ENCODE measurements at places on chromosomes 12 and 14.

- DNase-seq, result no peak
These were observed 205.7 kb downstream of the DIO2 start for GRCh38 chr14:80005561-80005960.

DNA sequence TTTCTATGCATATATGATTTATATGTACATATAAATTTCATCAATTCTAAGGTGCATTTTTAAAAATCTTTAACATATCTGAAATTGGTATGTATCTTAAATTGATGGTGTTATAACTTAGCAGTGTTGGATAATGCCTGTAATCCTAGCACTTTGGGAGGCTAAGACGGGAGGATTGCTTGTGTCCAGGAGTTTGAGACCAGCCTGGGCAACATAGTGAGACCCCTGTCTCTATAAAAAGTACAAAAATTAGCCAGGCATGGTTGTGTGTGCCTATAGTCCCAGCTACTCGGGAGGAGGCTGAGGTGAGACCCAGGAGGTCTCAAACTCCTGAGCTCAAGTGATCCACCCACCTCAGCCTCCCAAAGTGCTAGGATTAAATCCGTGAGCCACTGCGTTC is 6.5 kb upstream of the GALNT6 start:
- no peak for DNase-seq

DNA sequence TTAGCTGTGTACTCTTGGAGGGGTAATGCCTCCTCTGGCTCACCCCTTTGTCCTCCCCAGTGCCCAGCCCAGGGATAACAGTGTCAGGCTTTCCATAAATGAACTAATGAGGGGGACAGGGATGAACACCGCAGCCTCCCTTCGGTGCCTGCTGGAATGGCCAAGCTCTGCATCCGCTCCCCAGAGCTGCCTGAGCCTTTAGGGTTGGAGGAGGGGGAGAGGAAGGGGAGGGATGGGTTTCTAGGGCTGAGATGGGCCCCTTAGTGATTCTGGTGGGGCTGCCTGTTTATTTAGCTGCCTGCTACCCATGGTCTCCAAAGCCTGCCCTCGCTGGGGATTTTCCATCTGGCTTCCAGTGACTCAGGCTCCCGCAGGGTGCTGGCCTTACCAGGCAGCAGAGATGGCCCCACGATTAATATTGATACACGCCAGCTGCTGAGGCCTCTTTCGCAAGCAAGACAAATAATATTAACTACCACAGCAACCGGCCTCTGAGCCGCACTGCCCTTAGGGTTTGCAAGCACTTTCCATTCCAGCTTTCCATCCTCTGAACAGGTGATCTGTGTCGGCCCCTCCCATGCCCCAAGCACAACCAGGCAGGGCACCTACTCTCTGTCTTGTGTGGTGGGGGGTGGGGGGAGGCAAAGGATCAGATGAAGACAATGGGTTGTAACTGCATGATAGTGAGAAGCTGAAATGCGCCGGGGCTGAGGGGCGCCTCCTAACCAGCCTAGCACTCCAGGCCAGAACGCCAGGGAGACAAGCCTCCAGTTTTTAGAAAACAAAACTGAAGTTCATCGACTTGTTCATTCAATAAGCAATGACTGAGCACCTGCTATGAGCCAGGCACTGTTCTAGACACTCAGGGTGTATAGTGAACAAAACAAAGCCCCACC is 56.7 kb downstream of the C14orf132 start:
- no peak for DNase-seq

- DNase-seq, result no peak
These were observed 37.5 kb downstream of the TMEM260 start for GRCh38 chr14:56617084-56617483.

GRCh38 chr12:25266497-25266896 is 15.8 kb upstream of the KRAS start:
- DNase-seq, result no peak

GRCh38 chr12:131152587-131152986 is 198.9 kb downstream of the ADGRD1 start:
- no peak for DNase-seq

DNA sequence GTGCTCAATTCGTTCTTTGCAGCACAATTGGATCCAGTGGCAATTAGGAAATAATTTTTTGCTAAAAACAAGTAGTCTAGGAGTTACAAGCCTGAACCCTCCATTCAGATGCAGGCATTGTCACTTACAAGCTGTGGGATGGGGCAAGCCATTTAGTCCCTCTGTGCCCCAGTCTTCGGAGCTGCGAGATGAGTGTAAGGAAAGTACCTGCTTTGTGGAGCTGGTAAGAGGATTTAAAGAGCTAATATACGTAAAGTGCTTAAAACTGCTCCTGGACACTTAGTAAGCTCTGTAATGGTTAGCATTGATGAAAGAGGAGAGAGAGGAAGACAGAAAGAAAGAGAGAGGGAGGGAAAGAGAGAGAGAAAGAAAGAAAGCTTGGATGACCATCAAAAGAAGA is 112.5 kb downstream of the LGMN start:
- no peak for DNase-seq

- DNase-seq, result no peak
These were observed 4.8 kb downstream of the MYH7 start for GRCh38 chr14:23430723-23431085.

DNA sequence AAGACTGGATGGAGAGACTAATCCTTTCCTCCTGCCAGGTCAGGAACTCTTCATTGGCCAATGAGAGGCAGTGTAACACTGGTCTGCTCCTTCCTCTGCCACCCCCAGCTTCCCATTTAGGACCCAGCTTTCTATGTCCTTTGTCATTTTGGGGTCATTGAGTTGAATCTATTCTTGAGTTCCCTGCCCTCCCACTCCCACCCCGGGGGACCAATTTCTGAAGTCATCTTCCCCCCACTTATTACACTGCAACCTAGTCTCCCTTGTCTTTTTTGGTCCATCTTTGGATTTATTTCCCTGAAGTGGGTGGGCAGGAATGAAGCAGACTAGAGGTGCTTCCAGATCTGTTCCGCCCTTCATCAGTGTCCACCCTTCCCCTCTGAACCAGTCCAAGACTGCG is 7.6 kb upstream of the ITGA5 start:
- DNase-seq, result no peak

GRCh38 chr12:130953771-130954543 is at the start of gene ADGRD1:
ADGRD1 (plus strand) TSS chr12:130953907; CDS start chr12:130954466, 559 bp downstream.
- DNase-seq, result no peak

DNA sequence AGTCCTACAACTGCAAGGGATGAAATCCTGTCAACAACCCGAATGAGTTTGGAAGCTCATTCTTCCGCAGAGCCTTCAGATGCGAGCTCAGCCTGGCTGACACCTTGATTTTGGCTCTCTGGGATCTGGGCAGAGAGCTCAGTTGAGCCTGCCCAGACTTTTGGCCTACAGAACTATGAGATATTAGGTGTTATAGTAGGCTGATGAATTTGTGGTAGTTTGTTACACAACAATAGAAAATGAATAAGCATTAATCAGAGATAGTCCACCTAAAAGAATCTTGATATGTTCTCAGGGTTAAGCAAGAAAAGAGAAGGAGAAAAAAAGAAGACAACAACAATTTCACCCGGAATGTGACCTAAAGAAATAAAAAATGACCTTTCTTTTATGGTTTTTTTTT is 30.4 kb upstream of the GZMB start:
- DNase-seq, result no peak
